NCI-H2029 treated with DMSO at 0.1 percent for 48 hours (cell line): ENCODE measurements at places on chromosomes 7 and 10.

DNA sequence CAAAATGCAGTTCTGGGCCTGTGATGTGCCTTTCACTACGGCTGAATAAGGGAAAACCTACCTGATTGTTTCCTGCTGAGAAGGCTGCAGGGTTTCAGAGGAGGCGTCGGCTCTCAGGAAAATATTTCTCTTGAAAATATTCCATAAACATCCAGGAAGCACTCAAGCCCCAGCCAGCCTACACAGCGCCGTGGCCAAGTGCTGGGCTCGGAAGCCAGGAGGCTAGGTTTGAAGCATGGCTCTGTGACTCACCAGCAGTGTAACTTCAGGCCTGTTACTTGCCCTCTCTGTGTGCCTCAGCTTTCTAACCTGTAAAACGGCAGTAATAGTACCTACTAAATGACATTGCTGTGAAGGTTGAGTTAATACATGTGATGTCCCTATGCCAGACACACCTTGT lies 399.1 kb downstream of the GATA3 start:
- DNase-seq, result no peak

DNA sequence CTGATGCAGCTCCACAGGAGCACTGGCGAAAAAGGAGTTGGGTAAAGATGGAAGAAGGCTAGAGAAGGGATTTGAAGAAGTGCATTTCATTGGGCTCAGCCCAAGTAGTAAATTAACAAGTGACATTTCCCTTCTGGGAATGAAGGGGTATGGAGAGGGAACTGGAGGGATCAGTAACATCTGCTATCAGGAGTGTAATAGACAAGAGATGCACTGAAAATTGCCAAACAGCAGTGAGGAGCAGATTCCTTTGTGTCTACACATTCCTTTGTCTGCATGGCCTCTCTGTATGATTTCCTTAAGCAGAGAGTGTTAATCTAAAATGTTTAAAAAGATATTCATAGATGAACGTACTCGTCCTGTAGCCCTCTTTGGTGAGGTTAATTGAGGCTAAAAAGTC lies 148.2 kb upstream of the FERD3L start:
- DNase-seq, result no peak

DNA sequence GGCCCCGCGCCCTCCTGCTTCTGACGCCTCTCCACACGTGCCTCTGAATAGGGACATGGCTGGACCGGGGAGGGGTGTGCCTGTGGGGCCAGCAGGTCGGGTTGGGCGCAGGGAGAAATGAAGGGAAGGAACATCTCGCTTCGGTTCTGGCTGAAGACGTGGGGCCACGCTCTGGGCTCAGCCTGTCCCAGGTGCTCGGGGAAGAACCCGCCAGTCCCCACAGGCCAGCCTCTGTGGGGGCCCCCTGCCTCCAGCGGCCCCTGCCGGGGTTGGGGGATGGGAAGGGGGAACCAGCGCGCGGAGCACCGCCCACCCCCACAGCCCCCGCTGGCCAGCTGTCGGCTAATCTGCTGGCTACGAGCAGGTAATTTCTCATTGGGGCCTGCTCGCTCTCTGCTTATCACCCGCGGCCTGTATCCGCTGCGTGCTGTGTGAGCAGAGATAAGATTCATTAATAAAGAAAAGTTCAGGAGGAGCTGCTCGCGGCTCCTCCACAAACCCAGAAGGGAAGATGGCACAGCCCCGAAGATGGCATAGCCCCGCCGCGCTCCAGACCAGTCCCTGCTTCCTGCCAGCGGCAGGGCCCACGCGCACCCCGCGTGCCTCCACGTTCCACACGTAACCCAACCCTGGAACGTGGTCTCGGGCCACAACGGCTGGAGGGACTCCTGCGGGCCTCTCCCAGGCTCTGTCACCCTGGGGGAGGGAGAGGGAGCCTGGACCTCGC lies 186.2 kb downstream of the ELFN1 start:
- DNase-seq, result no peak

- no peak for DNase-seq
Measured at GRCh38 chr10:53606981-53607380, 834.4 kb upstream of the MBL2 start.

DNA sequence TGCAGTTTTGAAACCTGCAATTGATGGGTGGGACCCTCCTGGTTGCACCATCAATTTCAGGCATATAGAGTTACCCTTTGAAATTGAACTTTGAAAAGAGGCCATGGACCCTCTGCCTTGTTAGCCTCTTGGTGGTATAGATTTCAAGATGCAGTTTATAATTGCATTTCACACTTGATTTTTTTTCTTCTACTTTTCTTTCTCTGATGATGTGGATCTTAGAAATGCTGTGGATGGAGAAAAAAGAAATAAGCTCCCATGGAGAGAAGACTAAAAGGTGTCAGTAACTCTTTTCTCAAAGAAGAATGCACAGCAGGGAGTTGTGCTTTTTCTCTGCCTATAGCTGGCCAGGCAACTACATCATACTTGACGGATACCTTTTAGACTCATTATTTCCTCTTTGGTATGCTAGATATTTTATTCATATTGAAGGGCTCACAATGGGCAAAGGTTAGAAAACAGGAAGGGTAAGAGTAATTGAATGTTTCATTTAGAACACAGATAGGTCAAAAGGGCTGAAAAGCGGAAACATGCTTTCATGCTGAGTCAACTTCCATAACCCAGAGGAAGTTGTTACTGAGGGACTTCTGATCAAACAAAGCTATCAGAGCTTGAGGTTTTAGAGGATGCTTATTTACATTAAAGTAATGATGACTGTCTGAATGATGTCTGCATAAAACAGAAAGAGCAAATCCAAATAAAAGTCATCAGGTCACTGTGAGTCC lies 773.2 kb upstream of the LRRN3 start:
- DNase-seq, result no peak

DNA sequence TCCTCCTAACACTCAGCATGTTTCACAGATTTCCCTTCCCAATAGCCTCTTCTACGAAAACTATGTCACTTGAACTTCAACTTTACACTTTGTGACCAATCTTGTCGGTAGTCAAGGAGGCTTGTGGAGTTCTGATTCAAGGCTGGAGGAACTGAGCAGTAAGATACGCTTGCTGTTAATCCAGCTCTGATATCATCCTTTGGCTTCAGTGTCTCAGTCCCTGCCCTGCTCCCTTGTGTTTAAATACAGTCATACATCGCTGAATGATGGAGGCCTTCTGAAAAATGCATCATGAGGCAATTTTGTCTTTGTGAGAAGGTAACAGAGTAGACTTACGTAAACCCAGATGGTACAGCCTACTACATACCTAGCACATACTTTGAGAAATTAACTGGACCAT lies 173.6 kb downstream of the RNF133 start:
- no peak for DNase-seq

- no peak for DNase-seq
Measured at GRCh38 chr7:24979470-24979862, 512 bp downstream of the OSBPL3 start.

- peak; percentile 72 for DNase-seq
Measured at GRCh38 chr10:2925631-2926030, 141.7 kb upstream of the PFKP start.

GRCh38 chr10:17216217-17216900 lies 11.7 kb upstream of the VIM start:
- no peak for DNase-seq

DNA sequence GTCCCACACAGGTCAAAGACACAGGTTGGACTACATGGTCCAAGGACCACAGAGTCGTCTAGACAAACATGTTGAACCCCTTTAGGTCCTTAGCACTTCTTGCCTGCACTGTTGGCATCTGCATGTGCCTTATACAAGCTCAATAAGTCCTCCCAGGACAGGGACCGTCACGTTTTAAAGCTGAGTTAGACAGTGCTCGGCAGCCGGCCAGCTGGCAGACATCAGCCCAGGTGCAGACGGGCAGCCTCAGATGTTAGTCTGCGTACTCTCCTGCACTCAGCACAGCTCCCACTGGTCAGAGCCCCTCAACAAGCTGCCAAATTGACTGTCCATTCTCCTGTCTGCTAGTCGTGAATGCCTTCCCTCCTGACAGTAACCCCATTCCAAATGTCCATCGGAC lies 34.9 kb downstream of the PARP12 start:
- DNase-seq, result peak; percentile 15

- no peak for DNase-seq
Measured at GRCh38 chr10:31213959-31214358, 105.1 kb upstream of the ZEB1 start.

DNA sequence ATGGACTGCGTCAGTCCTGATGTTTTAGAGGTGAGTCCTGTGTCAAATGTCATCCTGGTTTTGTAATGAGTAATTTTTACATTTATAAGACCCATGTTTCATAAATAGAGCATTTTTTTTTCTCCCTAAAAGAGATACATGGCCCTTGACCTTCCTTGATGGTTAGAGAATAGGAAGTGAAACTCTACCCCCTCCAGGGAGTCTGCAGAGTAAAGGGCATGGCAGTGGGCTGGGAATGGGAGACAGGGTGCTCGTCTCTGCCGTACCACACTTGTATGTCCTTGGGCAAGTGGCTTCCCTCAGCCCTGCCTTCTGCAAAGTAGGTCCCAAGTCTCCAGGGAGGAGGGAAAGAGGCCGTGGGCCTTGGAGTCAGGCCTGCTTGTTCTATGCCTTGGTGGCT lies 63.9 kb downstream of the WDFY4 start:
- DNase-seq, result no peak

DNA sequence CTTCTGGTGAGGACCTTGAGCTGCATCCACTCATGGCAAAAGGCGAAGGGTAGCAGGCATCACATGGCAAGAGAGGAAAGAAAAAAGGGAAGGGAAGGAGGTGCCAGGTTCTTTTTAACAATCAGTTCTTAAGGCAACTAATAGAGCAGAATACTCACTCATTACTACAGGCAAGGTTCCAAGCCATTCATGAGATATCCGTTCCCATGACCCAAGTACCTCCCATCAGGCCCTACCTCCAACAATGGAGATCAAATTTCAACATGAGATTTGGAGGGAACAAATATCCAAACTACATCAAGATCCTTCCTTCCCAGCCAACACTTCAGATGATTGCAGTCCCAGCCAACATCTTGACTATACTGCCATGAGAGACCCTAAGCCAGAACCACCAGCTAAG lies 38.9 kb upstream of the YAE1 start:
- DNase-seq, result peak; percentile 8

- no peak for DNase-seq
Measured at GRCh38 chr7:78396210-78396609, 597.6 kb downstream of the PHTF2 start.

DNA sequence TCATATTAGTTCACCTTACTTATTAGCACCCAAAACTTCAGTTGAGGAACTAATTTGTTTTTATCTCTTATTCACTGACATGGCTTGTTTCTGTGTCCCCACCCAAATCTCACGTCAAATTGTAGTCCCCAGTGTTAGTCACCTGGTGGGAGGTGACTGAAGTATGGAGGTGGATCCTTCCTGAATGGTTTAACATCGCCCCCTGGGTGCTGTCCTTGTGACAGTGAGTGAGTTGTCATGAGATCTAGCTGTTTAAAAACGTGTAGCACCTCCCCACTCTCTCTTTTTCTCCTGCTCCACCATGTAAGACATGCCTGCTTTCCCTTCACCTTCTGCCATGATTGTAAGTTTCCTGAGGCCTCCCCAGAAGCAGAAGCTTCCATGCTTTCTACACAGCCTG lies 75.0 kb upstream of the HECTD2 start:
- no peak for DNase-seq

- peak; percentile 4 for DNase-seq
Measured at GRCh38 chr10:29304264-29304994, 15.6 kb downstream of the LYZL1 start.

DNA sequence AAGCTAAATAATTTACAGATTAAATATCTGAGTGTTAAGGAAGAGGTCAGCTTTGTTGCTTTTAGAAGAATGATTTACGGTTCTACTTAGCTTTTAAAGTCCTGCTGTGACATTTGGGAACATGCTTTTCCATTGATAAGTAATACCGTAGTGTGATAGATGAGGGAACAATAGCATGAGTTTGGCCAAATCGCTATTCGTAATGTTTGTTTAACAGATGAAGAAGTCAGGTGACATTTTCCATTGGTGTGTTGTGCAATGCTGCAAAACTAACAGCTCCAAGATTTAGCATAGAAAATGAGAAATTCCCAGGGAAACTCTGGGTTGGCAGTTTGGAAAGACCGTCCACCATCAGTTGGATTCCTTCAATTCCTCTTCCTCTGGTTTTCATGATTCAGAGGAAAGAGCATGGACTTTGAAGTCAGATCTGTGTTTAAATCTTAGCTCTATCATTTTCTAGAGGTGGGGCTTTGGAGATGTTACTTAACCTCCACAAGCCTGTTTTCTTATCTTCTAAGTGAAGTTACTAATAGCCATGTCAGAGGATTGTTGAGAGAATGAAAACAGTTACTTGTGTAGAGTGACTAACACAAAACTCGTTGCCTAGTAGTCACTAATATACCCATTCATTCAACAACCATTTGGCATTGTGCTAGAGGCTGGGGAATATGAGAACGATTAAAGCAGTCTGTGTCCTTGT lies 140.4 kb upstream of the BMPER start:
- no peak for DNase-seq

DNA sequence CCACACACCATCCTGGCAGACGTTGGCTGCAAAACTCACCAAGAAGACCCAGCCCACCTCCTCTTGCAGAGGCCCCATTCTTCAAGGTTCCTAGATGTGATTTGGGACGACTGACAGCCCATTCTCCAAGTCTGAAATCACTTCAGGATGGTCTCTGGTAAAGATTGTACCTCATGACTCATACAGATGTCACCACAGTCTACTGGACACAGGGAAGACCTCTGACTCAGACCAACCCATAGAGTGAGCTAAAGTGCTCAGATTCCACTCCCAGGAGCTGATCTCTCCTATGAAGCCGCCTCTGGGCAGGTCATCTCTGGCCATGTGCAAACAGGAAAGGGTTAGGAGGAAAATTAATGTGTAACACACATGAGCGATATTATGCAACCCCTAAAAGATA lies 102.4 kb upstream of the VWC2 start:
- no peak for DNase-seq

- no peak for DNase-seq
Measured at GRCh38 chr7:63899691-63900393, 98.8 kb upstream of the ZNF722 start.

- DNase-seq, result no peak
Measured at GRCh38 chr7:4204513-4205165, 477.5 kb upstream of the FOXK1 start.

GRCh38 chr7:22216309-22216708 lies 140.6 kb downstream of the RAPGEF5 start:
- DNase-seq, result no peak

DNA sequence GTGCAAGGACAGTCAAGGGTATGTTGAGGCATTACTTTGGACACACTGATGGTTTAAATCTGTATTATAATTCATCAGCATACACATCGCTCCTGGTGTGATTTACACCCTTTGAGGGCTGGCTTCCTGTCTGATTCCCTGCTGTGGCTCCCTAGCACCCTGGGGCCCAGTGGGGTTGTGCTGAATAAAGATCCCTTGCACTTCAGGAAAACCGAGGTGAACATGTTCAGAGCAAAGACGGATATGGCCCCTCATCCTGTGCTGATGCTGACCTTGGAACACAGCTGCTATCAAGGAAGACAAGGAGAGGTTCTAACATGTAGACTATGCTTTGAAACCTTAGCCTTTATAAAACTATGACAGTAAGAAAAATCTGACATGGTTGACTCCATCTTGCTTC lies 84.6 kb upstream of the UNC5B start:
- no peak for DNase-seq

- DNase-seq, result no peak
Measured at GRCh38 chr10:85666102-85666501, 700.5 kb downstream of the GRID1 start.

- no peak for DNase-seq
Measured at GRCh38 chr10:69728335-69728870, 73.3 kb upstream of the COL13A1 start.

GRCh38 chr10:123599366-123599849 lies 66.7 kb upstream of the GPR26 start:
- no peak for DNase-seq
